ENCODE measurements at places on chromosomes 4 and X.

DNA sequence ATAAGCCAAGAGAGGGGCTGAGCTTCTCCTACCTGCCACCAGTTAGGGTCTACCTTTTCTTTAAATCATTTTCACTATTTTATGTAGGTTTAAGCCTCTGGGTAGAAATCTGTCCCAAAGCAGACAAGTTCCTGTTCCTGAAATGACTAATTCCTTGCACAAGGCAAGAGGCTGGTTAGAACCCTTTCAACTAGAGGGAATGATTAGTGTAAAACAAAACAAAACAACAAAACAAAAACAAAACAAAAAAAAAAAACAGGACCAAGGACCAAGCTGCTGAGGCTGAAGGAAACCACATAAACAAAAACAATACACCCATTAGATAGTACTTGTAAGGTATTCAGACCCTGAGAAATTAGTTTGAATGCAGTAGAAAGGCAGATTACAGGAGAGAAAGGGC, 62.7 kb downstream of the MAML3 start:
- DNase-seq, result no peak

- DNase-seq, result no peak
Observed at GRCh38 chrX:114584375-114584943, 573 bp downstream of the HTR2C start.

- DNase-seq, result no peak
Observed at GRCh38 chr4:86530183-86530582, 63.9 kb upstream of the PTPN13 start.

- no peak for DNase-seq
Observed at GRCh38 chr4:108982402-108983185, 219.7 kb upstream of the ETNPPL start.

DNA sequence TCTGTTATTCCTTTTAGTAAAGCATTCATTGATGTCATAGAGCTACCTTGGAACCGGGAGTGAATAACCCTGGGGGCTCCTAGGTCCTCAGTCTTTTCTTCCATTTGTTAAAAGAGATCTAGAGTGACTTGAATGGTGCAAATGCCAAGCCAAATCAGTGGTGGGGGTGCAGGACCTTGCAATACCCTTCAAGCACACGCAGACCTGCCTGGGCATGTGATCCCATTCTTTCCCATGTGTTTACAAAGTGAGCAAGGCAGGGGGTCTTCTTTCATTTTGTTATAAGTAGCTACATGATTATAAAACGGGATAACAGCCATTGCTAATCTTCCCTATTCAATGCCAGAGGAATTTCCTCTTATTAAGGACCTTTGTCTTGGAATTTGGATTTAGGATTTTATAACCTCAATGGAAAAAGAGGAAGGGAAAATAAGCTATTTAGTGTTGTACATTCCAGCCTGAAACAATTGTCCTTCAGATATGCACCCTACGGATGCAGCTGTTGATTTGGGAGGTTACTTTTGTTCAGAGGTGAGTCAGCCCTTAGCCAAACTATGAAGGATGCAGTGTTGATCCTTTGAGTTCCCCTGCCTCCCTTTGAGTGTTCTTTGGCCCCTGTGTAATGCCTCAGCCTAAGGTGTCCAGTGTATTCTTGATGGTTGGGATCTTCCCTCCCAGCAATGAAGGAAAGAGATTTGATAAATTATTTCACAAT, 623.8 kb upstream of the HTR2C start:
- DNase-seq, result no peak

DNA sequence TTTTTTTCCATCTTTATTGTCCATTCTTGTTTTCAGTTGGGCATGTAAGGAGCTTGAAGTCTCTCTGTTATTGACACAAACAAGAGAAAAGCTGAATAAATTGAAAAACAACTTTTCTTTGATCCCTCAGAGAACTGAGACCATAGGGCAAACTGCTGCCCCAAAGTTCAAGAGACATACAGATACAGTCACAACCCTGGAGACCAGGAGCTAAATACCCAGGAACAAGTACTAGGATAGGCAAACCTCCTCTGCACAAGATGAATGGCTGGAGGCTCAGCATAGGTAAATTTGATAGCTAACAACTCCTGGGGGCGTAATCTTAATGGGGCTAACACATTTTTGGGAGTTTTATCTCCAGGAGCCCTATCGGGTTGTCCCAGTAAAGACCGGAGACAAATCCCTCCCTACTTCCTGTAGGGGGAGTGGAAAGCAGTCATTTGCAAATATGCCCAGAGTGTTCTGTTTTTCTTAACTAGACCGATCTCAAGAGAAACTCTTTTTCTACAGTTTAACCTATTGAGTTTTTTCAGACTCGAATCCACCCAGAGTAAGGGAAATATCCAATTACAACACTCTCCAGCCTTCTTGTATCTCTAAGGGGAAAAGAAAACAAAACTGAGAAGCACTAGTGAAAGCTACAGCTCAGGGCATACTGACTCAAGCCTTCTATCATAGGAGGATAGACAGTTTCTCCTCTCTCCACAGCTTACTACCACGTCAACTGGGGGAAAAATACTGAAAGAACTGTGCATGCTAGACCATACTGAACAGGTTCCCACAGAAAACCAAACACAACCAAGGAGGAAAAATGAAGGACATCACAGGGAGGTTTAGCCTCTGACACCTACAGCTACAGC, 23.1 kb downstream of the MAGEA8 start:
- no peak for DNase-seq

DNA sequence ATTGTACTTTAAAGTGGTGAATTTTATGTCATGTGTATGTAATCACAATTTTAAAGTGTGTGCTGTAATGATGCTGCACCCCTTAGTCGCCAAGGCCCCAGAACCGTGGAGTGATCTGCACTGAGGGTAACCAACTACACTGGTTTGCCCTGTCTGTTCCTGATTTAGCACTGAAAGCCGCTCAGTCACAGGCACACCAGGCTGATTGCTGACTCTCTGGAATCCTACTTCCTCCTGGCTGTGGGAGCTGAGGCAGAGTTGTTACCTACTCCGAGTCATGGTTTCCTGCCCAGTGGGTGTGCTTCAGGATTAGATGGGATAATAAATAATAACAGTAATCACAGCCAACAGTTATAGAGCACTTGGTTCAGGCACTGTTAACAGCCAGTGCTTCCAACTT, 645.4 kb downstream of the BCOR start:
- DNase-seq, result no peak

DNA sequence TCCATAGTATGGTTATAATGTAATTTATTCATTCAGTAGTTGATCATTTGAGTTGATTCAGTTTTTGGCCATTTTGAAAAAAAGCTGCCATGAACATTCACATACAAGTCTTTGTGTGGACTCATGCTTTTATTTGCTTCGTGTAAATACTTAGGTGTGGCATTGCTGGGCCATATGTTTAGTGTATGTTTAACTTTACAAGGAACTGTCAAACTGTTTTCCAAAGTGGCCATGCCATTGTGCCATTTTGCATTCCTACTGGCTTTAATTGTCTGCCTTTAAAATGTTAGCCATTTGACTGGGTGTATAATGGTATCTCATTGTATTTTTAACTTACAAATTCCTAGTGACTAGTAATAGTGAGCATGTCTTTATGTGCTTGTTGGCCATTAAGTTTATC, 8.8 kb downstream of the MTM1 start:
- no peak for DNase-seq

DNA sequence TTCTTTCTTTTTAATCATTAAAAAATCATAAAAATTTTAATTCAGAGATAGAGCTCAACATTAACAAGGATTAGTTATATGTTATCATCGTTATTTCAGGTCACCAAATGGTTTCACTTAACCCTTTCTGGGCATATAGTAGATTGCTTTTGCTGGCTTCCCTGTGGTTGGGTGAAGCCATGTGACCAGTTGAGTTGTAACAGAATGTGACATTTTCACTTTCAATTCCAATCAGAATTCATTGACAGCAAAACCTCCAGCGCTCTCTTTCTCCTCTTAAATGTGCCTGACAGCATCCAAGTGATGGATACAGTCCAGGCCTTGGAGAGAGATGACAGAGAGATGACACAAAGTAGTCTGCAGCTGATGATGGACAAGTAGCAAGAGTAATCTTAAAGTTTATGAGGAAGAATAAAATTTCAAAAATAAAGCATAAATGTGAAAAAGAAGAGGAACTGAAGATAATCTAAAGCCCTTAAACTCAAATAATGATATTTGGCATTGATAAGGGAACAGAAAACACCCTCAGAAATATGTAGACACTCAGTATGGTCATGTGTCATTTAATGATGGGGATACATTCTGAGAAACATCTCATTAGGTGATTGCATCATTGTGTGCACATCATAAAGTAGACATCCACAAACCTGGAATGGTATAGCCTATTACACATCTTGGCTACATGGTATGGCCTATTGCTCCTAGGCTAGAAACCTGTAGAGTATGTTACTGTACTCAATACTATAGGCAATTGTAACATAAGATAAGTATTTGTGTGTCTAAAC, 92.3 kb upstream of the QRFPR start:
- DNase-seq, result no peak

DNA sequence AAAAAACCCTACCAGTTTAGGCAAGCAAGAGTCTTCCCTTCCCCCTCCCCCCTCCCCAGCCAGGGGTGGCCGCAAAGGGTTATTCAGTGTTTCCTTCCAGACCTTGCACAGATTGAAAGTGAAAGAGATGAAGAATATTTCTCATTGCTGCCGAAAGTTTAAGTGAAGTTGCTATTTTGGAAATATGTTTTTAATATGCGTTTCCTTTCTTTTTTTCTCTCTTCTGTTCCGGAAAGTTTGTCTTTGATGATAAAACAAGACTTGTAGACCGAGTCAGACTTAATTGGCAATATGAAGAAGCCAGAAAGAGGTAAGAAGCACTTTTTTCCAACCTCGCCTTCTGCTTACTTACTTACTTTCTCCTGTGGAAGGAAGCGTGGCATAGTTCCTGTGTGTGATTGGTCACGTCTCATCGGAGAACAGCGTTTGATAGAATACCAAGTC, 58.5 kb upstream of the CLCN4 start:
- DNase-seq, result no peak

- no peak for DNase-seq
Observed at GRCh38 chr4:22900876-22901275, 208.1 kb downstream of the GBA3 start.

GRCh38 chrX:80335062-80335830, 85.0 kb upstream of the TENT5D start:
- no peak for DNase-seq

- DNase-seq, result peak; percentile 27
Observed at GRCh38 chr4:182938205-182938645, 21.0 kb upstream of the DCTD start.

GRCh38 chr4:138438608-138439007, 196.5 kb upstream of the SLC7A11 start:
- DNase-seq, result no peak

GRCh38 chrX:48864210-48864609, 28.8 kb upstream of the PCSK1N start:
- DNase-seq, result no peak

- no peak for DNase-seq
Observed at GRCh38 chr4:168167714-168168284, 75.5 kb downstream of the ANXA10 start.

- DNase-seq, result no peak
Observed at GRCh38 chrX:12970691-12971202, 4.2 kb upstream of the TMSB4X start.

DNA sequence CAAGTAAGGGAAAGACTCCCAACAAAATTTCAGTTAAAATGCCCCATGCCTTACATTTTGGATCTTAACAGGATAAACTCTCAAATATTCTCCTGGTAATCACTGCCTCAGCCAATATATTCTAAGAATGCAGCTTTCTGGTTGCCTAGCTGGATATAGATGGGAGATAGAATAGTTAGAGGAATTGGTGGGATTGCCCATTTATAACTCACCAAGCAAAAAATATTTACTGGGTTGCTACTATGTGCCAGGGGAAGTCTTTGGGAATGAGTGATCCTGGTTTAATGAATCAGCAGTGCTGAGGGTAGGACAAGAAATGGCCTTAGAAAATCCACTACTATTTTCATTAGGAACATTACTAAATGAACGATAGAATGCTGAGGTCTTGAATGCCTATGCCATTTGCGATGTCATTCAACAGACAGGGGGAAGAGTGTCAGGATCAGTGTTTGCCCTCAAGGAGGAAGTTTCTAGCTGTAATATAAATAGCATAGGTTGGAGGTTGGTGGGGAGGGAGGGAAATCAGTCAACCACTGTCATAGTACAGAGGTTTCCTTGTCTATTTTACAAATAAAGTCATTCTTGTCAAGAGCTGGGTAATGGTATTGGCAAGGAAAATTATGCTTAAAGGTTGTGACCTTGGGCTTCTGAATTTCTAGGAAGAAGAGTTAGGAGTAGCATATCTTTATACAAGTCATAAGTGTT, 63.5 kb downstream of the ENOPH1 start:
- DNase-seq, result no peak

- DNase-seq, result no peak
Observed at GRCh38 chrX:135112743-135113142, 7.6 kb downstream of the ETDB start.

DNA sequence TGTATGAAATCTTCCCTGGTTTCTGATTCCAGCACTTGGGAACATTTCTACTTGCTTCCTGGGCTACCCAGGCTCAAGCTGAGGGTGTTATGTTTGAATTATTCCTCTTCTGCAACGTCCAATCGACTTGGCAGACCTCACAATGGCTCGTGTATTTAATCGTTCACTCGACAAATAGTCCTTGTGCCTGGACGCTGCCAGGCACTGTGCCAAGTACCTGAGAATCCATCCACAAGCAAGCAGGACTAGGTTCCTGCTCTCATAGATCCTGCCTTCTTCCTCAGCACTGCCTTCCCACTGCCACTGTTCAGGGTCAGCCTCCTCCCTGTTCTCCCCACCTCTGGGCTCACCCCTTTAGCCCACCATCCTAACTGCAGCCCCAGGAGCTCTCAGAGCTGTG, 113.3 kb downstream of the EFNB1 start:
- DNase-seq, result no peak

- DNase-seq, result no peak
Observed at GRCh38 chrX:52979993-52980392, 21.7 kb upstream of the FAM156A start.

DNA sequence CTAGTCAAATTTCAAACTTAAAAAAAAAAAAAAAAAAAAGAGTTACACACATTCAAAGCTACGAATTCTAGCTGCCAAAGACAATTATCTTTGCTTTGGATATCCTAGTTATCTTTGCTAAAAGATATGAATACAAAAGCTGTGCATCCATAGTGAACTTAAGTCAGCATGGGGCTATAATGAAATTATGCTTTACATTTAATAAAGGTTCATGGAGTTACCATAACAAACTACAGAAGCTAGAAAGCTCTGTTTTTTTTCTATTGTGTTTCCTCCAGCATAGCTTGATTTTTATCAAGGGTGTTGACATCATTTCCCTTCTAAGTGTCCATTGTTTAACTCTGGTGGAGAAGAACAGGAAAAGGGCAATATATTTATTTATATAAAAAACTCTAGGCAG, 234.1 kb downstream of the ANKRD50 start:
- no peak for DNase-seq

- DNase-seq, result no peak
Observed at GRCh38 chr4:47274901-47275300, 188.6 kb downstream of the COMMD8 start.

GRCh38 chr4:22129454-22130029, 181.0 kb upstream of the KCNIP4 start:
- DNase-seq, result no peak

DNA sequence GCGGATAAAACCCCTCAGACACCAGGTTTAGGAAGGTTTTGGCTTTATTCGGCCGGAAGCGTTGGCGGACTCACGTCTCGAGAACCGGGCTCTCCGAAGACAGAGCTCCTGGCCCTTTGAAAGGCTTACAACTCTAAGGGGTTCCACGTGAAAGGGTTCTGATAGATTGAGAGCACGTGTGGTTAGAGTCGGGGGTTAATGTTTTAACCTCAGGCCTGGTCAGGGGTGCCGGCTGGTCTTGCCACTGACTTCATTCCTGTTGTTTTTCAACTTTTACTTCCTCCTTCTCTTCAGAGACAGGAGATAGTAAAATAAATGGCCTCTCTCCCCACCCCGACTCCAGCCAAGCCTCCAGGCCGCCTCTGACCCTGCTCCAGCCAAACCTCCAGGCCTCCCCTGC, 4.7 kb upstream of the ASMT start:
- DNase-seq, result no peak

Data from central memory CD8-positive, alpha-beta T cell (primary cell).